ENCODE measurements at places on chromosomes 4 and X.

DNA sequence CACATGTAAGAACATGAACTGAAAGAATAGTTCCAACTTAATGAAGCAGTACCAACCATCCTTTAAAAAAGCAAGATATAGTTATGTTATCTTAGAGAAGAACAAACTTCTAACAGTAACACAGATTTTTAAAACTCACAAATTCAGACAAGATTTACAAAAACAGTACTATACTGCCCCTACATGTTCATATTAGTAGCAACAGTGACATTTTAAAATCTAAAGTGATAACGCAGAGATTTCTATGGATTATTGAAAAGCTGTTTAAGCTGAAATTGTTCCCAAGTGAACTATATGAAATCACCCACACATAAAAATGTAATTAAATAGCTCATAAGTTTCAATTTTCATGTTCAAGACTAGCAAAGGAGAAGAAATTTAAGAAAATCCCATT is 166.0 kb downstream of the FBXW7 start:
- no peak for DNase-seq

DNA sequence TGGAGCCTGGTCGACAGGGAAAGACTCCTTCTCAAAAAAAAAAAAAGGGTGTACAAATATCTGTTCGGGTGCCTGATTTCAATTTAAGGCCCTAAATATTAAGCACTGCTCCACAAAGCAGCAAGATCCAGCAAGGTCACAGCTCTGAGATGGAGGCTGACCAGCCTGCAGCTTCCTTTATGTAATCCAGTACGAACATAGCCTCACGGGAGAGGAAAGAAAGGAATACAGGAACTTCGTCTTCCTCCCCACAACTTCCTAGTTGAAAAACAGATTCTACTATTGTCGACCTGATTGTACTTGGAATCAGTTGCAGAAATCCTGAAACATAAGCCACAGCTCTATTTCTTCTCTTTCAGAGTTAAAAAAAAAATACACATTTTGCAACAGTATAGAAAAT is 53.5 kb upstream of the TBC1D9 start:
- DNase-seq: no peak

GRCh38 chr4:145189981-145190380 is 9.6 kb upstream of the OTUD4 start:
- DNase-seq: no peak

DNA sequence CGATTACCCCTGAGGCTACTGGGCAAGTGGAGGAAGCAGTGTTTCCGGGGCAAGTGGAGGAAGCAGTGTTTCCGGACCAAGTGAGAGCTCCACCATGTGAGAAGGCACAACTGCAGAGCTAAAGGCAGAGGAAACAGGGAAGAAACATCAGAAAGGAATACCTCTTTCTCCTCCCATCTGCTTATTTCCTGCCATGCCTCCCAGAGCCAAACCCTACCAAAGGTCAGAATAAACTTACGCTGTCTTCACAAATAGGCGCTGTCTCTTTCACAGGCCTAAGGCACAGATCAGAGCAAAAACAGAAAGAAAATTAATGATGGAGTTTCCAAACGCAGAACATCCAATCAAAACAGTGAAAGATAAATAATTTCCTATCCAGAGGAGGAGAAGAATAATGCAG is 153.0 kb downstream of the ATOH1 start:
- DNase-seq: no peak

GRCh38 chrX:107154787-107155620 is 36.4 kb upstream of the RBM41 start:
- peak; percentile 1 for DNase-seq

GRCh38 chr4:83113429-83113786 is 1.1 kb downstream of the PLAC8 start:
- no peak for DNase-seq

DNA sequence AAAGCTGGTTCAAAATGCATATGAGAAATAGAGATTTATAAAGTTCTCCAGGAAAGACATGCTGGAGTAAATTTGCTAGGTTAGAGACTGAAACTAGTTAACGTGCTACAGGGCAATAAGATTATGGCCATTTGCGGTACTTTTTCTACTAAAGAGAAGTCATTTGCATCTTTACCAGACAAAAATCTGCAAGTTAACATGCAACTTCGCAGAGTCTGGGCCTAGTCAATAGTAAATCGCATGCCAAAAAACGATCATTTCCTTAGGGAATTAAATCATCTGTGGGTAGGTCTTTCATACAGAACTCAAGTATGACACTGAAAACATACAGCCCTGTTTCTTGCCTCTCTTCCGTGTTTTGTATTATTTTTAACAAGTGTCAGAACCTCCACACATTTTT is 32.8 kb upstream of the REST start:
- DNase-seq: no peak

- DNase-seq: no peak
Observed at GRCh38 chrX:104430742-104431119, 135.3 kb upstream of the IL1RAPL2 start.

GRCh38 chr4:163448540-163449203 is 24.9 kb downstream of the TKTL2 start:
- no peak for DNase-seq

DNA sequence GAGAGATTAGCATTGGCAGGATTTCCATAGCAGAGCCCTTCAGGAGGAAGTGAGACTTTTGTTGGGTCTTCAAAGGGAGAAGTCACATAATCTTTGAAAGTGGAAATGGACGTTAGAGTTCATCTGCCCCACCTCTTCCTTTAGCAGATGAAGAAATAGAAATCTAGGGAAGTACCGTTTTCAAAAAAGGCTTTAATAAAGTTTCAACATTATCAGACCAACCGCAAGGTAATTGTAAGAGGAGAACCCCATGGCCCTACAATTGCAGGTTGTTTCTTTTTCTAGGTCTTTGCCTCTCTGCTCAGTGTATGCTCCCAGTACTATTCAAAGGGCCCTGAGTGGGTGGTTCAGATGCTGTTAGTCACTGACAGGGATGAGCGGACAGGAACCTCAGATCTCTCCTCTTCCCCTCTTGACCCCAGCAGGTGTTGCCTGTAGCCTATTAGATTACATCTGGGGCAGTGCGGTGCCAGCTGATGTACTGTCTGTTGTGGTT is 48.6 kb upstream of the AP1S2 start:
- DNase-seq: no peak

GRCh38 chr4:37338972-37339371 is 94.4 kb downstream of the NWD2 start:
- no peak for DNase-seq

GRCh38 chrX:15240414-15240813 is 29.5 kb downstream of the ASB9 start:
- no peak for DNase-seq

DNA sequence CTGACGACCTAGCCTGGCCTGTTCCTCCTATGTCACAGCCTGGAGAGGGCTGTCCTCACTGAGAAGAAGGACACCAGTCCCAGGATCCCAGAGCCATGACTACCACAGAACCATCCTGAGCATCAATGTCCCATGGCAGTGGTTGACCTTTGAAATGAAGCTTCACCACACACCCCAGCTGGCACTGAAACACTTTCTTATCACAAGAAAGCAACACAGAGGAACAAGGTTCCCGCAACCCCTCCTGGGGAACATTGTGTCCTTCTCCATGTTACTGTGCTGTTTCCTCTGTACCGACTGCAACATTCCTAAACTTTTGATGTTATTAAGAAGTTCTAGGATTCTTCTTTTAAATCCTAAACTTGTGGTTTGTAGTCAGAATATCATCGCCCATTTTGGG is 21.2 kb upstream of the FAM156A start:
- DNase-seq: no peak

DNA sequence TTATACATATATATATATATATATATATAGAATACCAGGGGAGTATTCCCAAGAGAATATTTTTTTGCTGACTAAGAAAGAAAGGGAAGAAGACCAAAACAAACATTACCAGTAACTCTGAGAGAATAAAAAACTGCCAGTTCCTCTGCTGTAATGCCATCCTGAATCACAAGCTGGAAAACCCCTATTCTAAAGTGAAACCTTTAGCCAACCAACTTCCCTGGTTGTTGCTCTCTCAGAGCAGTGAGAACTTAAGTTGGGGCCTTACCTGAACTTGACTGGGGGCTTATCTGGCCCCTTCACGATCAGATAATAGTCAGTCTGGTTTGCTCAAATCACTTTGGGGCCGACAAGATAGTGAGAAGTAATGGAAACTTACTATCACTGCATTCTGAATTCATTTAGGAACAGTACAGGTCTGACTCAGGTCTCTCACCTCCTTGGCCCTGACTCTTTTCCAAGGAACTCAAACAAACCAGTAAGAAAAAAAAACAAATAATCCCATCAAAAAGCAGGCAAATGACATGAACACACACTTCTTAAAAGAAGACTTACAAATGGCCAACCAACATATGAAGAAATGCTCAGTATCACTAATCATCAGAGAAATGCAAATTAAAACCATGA is 62.5 kb downstream of the CD40LG start:
- DNase-seq: no peak

DNA sequence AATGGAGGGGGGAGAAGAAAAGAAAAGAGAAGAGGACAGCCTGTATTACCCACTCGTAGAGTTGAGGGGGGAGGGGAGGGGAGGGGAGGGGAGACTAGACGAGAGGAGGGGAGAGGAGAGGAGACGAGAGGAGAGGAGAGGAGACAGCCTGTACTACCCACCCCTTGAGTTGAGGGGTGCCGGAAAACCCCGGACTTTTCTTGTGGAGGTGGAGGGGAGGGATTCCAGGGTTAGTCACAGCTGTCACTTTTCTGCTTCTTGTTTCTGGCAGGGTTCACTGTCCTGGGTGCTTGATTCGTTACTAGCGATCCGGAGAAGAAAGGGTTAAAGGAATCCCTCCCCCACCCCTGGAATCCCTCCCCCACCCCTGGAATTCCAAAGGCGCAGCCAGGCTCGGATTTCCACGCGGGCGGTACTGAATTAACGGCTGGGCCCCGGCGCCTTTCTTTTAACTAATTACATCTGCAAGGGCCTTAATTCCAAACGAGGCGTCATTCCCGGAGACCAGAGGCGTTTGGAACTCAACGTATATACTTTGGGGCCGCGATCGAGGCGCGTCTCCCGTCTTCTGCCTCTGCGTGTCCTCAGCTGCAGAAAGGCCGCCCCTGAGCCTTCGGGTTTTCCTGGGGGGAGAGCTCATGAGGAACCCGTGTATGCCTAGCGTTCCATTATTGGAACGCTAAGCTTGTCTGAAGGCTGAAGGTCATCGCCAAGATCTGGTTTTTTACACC is 20.1 kb upstream of the CSF2RA start:
- peak; percentile 17 for DNase-seq

GRCh38 chrX:5474282-5474681 is 754.4 kb downstream of the NLGN4X start:
- DNase-seq: no peak

- DNase-seq: peak; percentile 1
Observed at GRCh38 chr4:3073158-3074077, 920 bp downstream of the HTT-AS start.

DNA sequence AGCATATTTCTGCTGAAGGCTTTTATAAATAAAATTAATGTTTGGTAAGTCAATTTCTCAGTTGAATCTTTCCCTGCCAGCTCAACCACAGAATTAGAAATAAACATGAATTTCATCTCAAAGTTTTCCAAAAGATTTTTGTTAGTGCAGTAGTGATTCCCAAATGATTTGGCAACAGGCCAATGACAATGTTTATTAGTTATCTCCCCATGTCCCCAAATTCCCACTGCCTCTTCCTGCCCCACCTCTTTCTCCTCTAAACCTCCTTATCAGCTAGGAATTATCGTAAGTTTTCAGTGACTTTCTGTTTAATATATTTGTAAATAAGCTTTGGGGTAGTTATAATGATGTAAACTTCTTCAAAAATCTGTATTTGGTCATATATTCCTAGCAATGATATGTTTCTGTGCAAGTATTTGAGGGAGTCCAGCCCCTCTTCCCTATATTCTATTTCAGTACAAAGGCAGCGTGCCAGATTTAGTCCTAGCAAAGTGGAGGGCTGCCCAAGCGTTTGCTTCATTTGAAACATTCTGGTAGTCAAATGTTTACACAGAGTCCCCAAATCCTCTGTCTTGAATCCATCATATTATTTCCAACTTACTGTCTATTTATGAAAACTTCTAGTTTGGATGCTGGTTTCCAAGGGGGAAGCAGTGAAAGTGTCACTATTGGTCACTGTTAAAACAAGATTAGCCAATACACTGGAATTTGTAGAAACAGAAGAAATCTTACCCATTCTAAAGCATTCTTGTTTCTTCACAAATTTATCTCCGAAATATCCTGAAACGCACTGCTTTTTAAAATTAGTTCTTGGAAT is 33.7 kb upstream of the ANKRD50 start:
- no peak for DNase-seq

DNA sequence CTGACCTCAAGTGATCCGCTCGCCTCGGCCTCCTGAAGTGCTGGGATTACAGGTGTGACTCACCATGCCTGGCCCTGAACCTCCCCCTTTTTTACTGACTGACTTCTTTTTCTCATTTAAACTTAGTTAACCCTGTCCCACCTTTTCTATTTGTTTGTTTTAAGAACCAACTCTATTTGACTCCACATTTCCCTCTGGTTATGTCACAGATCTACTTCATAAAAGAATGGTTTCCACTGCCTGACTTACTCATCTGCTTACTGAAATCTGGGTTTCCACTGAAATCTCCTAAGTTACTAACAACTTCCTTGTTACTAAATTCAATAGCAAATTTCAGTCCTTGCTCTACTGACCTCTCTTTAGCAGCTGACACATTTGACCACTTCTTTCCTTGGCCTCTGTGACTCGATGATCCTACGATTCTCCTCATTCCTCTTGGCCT is 28.0 kb upstream of the NSUN7 start:
- no peak for DNase-seq

DNA sequence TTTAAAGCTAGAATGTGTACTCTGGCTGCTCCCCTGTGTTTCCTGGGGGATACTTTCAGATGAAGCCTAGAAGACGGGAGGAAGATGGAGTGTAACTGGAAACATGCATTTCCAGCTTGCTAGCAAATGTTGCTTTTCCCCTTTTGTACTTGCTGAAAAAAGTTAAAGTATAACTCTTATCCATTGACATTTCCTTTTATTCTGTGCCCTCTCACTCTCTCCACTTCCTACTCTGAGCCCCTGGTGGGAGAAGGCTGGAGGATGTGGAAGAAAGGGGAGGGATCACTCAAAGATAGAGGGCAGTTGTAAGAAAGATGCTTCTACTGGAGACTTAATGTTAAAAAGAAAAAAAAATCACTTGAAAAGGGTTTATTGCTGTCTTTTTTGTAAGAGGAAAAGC is 396.5 kb downstream of the DTHD1 start:
- DNase-seq: no peak

DNA sequence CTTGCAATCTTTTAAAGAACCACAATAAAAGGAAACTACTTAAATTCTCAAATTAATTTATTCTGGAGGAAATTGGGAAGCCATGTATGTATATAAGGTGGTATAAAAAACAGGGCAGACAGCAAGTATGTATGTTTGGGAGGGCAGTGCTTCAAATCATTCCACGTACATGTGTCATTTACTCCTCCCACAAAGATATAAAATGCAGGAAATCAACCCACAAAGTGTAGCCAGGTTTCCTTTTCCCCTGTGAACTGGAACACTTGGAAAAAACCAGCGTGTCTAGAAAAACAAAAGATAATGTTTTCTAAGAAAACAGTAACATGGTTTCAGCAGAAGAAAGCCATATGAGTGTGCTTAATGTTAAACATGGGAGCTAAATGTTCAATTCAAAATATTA is 156.7 kb upstream of the FAM47A start:
- DNase-seq: no peak
